ENCODE measurements at places on chromosomes 5 and 9.

DNA sequence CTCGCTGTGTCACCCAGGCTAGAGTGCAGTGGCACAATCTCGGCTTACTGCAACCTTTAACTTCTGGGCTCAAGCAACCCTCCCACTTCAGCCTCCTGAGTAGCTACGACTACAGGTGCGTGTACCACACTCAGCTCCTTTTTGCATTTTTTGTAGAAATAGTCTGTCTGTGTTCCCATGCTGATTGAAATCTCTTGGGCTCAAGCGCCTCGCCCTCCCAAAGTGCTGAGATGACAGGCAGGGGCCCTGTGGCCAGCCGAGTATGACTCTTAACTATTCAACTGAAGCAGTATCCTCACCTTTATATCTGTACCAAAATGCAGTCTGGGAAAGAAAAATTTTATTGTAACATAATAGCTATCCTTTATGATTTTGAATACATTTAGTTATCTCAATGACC is 12.2 kb upstream of the NIM1K start:
- DNase-seq, result no peak

DNA sequence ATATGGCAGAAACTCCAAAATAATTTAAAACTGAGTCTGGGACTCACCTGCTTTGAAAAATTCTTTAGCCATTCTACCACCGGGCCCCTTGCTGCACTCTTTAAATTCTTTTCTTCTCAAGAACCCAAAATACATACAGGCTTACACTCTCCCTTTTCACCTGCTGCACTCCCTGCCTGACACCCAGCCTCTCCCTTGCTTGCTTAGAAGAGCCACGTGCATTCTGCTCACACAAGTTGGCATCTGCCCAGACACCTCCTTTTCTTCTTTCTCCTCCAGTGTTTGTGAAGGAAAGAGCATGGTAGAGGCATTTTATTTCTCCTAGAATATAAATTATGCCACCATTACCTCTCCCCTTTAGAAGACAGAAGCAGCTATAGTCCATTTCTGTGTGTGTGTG is 39.0 kb upstream of the AOPEP start:
- no peak for DNase-seq

GRCh38 chr5:133065471-133065870 is 13.7 kb downstream of the HSPA4 start:
- no peak for DNase-seq

DNA sequence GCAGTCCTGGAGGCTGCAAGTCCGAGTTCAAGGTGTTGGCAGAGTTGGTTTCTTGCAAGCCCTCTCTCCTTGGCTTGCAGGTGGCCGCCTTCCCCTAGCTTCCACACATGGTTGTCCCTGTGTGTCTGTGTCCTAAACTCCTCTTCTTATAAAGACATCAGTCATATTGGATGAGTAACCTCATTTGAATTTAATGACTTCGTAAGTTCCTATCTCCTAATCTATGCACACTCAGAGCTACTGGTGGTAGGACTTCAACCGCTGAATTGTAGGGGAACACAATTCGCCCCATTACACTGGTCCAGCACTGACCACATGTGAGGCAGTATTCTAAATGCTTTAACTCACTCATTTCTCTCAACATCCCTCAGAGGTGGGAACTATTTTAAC is 25.9 kb upstream of the ADAMTS2 start:
- DNase-seq, result no peak

DNA sequence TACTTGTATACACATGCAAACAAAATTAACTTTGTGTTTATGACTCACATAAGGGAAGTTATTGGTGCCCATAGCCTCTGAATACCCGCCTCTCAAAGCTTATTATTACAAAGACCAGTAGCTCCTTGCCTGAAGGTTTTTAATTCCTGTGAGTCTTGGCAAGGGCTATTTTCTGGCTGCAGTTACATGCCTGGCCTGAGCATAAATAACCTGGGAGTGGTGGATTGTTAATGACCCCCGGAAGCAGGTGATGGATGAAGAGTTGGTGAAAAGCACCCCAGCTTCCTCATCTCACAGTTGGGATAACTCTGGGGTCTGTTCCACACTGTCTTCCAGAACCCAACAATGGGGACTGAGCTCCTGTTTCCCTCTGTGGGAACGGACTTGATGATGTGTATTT is 594.5 kb downstream of the PDE4D start:
- DNase-seq, result no peak

DNA sequence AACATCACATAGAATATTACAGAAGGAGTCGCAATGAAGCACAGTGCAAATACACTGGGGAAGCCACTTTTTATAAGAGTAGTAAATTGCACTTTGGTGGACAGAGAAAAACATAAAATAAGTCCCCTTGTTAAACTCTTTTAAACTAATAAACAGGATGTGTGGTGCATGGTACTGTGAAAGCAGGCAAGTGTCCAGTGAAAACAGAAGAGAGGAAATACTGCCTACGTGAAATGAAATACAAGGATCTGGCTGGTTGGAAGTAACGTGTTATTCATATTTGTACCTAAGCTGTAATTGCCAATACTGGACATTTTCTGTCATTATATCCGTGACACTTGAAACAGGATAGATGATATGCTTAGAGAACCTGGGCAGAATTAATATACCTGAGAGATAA is 191.9 kb upstream of the SLC27A6 start:
- no peak for DNase-seq

GRCh38 chr9:69893057-69893456 is 72.4 kb downstream of the CFAP95 start:
- no peak for DNase-seq

- no peak for DNase-seq
Observed at GRCh38 chr5:2306711-2307110, 424.0 kb upstream of the IRX4 start.

GRCh38 chr5:5787373-5787772 is 364.9 kb downstream of the ICE1 start:
- DNase-seq, result no peak

GRCh38 chr9:132424857-132425674 is 15.1 kb downstream of the CFAP77 start:
- DNase-seq, result no peak

- DNase-seq, result no peak
Observed at GRCh38 chr9:134709512-134710270, 68.1 kb downstream of the COL5A1 start.

GRCh38 chr5:166507810-166508425 is 1783.5 kb upstream of the WWC1 start:
- DNase-seq, result no peak

DNA sequence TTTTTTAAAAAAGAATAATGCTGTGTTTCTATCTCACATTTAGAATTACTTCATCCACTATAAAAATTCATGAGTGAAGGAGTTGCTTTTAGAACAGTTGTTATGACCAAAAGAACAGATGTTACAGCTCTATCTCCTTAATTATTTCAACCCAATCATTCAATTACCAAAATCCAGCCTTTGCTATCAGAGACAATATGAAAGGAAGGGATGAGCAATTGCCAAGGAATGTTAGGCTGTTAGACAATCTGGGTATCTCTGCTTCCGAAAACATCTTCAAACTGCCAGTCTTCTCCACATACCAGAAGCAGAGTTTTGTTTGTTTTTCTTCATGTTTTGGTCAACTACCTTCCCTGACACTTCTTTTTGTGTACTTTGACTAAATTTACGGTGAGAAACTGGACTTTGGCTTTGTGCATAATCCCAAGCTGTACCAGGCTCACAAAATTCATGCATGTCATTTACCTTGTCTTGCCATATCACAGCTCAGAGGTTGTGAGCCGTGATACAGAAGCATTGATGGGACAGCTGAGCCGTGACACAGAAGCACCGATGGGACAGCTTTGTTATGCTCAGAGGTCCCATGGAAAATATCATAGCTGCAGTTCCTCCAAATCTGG is 405.5 kb downstream of the KIF4B start:
- no peak for DNase-seq

DNA sequence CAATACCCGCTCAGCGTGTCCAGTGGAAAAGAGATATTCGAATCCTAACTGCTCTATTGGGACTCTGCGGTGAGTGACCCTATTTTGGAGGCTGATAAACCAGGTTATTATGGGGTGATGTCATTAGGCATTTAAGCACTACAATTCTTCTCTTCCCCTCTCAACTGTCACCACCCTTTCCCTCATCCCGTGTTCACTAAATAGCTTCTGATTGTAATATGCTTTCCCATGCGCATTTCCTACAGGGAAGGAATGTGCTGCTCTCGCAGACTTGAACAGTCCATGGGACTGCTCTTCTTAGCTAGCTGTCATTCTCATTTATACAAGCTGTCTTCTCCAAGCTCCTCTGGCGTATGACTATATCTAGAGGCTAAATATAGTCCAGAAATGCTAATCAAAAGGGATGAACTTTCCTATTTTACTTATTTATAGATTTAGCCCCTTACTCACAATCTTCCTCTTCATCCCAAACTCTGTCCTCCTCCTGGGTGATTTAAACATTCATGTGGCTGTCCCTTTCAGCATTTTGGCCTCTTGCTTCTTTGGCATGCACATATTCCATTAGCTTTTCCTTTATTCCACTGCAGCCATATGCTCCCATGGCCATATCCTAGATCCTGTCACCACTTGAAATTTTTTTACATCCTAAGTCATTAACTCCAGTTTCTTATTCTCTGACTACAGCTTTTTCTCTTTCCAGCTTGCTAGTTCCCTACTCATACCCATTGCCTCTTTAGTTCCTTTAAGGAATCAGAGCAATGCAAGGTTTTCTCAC is 39.6 kb upstream of the CSNK1G3 start:
- DNase-seq, result no peak

DNA sequence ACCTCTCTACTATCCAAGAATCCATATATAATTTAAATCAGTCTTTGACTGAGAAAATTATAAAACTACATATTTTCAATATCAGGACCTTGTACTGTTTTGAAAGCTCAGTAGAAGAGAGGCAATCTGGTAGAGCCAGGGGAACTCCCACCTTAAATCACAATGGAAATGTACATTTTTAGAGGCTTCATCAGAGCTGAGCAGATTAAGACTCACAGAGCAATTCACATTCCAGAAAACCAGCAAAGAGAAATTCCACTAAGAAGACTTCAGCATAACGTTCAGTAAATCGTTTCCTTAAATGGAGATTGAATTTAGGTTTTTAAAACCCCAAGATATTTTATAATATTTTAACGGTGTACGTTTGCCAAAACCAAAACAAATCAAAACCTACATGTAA is 227.8 kb upstream of the TRPM3 start:
- DNase-seq, result no peak

DNA sequence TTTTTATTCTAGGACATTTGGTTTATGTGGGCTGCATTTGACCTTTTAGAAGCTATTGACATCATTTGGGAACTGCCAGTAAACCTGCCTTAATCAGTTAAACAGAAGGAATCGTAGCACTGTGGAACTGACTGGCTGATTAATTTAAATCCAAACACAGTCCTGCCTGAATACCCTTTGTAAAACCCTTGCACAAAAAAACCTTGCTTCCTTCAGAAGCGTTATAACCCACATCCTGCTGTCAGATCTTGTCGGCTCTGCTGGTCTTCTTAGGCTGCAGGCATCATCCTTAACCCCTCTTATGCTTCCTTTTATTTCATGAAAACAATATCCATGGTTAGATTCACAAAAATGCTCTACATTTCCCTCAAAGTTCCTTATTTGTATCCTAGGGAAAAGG is 46.3 kb downstream of the PAM start:
- peak; percentile 3 for DNase-seq

DNA sequence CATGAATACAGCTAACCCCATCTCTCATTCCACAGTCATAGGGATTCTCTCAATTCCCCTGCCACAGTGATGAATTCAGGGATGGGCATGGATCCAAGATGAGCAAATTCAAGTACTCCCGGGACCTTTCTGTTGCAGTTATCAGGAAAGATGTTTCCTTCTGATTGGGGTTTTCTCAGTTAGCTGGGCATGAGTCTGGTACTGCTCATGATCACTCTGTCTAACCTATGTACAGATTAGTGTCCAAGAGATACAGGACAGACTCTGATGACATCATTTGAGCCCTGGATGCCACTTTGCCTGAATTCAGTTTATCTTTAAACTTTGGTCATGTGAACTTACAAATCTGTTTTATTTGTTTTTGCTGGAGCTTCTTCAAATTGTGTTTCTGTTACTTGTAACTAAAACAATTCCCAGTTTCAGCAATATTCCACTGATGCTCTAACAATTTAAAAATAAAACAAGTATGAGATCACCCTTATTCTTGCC is 257.7 kb upstream of the KLF9 start:
- DNase-seq, result no peak

DNA sequence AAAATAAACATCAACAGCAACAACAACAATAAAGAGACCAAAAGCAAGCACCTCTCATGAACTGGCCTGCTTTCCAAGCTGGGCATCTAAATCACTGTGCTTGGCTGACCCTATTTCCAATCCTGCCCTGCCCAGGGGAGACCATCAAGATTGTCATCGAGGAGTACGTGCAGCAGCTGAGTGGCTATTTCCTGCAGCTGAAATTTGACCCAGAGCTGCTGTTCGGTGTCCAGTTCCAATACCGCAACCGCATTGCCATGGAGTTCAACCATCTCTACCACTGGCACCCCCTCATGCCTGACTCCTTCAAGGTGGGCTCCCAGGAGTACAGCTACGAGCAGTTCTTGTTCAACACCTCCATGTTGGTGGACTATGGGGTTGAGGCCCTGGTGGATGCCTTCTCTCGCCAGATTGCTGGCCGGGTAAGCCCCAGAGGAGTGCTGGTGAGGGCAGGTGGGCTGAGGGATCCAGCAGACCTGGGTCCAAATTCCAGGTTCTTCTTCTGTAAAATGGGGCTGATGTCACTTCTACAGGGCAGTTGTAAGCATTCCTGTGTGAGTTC is 15.6 kb downstream of the PTGS1 start:
- no peak for DNase-seq

- no peak for DNase-seq
Observed at GRCh38 chr5:67262206-67262605, 65.6 kb upstream of the CD180 start.

DNA sequence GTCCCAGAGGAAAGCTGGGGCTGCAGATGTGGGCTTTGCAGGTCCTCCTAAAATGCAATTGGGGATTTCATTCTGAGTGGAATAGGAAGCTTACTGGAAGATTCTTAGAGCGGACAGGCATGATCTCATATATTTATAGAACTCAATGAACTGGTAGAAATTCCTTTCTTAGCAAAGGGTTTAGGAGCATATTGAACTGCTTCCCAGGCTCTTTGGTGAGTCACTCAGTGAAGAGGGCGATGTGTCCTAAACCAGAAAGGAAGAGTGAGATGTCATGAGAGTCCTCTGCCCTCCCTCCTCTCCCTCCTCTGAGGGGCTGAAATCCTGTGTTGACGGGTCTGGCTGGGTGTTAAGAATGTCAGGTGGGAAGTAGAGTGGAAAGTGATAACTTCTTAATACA is 26.3 kb upstream of the SEMA6A start:
- no peak for DNase-seq

GRCh38 chr9:127490535-127491230 is 39.4 kb downstream of the LRSAM1 start:
- DNase-seq, result no peak

GRCh38 chr9:135991771-135992170 is 30.6 kb upstream of the UBAC1 start:
- no peak for DNase-seq

DNA sequence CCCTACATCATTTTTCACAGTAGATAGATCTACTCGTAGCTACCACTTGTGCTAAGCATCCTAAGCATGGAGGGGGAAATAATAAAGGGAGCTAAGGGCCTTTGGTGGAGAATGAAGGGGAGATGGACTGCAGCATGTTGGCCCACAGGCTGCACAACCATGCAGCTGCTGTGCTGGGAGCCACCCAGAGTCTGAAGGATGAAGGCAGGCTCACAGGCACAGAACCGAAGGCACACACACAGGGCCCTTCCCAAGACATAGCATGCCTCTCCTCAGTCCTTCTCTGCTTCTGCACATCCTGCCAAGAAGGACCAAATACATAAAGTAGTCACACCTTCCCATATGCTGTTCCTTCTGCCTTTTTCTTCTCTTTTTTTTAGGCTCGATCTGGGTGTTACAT is 6.6 kb downstream of the FAM193B start:
- no peak for DNase-seq

- no peak for DNase-seq
Observed at GRCh38 chr9:38641985-38642864, 21.8 kb upstream of the ANKRD18A start.

All from effector CD4-positive, alpha-beta T cell (primary cell).